GM12864 (cell line): ENCODE measurements at places on chromosomes 2 and 18.

GRCh38 chr18:59810735-59811520 lies 88.9 kb upstream of the PMAIP1 start:
- no peak for DNase-seq

- no peak for DNase-seq
Observed at GRCh38 chr2:95389245-95390119, 13.0 kb upstream of the FAHD2A start.

DNA sequence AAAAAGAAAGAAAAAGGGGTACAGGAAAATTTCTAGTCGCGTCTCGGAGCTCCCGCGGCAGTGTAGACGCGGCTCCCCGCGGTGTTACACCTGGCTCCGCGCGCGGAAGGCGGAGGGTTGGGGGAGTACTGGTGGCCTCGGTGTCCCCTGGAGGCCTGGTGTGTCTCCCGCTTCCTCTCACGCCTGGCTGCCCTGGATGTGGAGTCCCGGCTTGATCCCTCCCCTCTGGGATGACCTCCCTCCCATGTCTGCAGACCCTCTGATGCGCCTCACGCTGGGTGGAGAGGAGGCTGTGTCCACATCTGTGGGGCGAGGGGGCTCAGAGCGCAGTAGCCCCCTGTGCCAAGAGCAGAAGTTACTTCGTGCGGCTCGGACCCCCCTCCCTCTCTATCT lies 1.2 kb downstream of the KIF5C start:
- no peak for DNase-seq

DNA sequence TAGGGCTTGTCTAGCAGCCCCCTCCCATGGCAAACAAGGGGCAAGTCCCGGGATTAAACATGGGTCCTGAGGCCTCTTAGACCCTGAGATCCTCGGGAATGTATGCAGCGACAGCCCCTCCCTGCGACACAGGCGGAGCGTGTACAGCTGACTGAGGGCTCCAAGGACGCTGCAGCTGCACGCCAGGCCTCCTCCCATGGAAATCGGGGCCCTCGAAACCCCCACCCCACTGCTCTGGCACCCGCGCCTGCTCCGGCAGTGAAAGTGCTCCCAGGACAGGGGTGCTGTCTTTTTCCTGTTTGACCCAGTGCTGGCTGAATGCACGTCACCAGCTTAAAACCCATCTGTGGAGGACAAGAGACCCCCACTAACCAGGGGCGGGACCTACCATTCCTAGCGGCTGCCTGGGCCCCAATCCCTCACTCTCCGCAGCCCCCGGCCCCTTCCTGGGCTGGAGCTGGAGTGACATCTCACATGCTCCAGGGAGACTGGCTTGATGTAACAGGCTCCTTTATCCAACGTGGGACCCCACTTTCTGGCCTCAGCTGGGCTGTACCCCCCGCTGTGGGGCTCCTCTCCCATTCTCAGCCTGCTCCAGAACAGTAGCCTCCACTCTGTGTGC lies 247.7 kb downstream of the TWIST2 start:
- no peak for DNase-seq

GRCh38 chr2:150355440-150355839 lies 132.0 kb downstream of the RND3 start:
- no peak for DNase-seq

DNA sequence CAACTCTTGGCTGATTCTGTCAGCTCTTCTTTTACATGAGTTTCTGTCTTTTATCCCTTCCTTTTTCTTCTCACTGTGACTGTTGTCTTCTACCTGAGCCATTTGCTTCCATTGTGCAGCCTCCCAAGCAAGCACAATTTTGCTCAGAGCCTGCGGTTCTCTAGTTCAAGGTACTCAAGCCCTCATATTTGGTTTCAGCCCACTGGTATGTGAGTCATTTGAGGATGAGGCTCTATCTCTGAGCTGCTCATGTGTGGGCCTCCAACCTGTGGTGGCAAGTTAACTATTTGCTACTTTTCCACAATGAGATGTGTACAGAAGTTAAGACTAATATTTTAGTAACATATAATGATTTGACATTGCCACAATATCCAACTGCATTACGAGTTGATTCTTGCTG lies 183.0 kb downstream of the PHLPP1 start:
- peak; percentile 27 for DNase-seq
